ENCODE measurements at places on chromosomes 3 and 15.

DNA sequence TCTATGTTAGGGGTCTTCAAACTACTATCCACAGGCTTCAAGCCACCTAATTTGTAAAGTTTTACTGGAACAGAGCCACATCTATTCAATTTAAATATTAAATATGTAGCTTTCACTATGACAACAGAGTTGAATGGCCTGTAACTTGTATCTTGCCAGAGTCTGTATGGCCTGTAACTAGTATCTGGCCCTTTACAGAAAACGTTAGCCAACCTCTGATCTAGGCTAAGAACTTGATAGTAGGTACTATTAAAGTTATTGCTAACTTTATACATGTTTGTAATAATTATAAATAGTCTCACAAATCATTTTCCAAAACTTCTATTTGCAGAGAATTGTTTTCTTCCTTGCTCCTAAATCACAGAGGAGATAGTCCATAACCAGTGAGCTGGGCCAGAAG lies 40.0 kb downstream of the ANKRD28 start:
- no peak for DNase-seq

DNA sequence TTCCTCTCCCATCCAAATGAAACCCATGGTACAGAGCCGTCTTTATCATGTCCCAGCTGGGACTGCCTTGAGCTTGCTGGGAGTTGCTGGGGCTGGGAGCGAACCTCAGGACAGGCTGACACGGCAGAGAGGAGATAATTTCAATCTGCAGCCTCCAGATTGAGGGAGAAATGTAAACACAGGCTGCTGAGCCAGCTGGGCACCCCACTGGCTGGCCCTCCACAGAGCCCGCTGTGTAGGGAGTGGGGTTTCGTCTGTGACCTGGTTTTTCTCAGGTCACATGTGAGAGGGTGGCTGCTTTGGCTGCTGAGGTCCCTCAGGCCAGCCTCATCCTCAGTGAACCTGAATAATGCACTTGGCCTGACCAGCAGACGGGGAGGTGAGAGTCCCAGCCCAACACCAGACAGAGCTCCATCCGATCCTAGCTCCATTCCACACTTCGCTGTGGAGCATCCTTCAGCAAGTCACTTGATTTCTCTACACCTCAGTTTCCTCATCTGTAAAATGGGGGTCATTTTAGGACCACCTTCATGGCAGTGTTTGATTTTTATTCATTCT lies 121.6 kb upstream of the MRPS22 start:
- no peak for DNase-seq

DNA sequence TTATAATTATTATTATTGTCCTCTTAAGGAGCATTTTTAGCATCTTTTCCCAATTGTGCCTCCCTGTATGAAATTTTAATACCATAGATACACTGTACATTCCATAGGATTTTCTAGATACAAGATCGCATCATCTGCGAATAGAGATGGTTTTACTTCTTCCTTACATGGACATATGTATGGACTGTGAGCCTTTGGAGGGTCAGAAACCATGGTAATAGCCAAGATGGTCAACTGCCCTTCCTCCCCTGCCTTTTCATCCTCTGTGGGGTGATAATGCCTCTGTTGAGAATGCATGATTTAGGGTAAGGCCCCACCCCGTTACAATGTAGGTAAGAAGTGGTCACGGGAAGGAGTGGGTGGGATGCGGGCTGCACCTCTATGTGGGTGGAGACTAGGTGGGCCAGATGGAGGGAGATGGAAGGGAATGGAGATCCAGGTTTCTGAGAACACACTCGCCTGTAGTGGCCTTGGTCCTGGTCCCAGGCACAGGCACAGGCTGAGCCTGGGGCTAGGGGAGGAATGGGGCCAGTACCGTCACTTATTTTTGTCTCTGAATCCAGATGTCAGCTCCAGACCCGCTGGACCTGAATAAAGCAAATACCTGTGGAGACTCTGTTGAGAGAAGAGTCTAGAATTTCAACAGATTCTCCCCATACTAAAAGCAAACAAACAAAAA lies 31.7 kb downstream of the GOLGA6A start:
- no peak for DNase-seq

- DNase-seq, result no peak
These were observed 1.2 kb upstream of the PLIN1 start for GRCh38 chr15:89680282-89680873.

GRCh38 chr15:95277266-95277665 lies 1045.9 kb downstream of the MCTP2 start:
- peak; percentile 90 for DNase-seq

GRCh38 chr3:127911421-127911931 lies 3.6 kb upstream of the KBTBD12 start:
- peak; percentile 31 for DNase-seq

DNA sequence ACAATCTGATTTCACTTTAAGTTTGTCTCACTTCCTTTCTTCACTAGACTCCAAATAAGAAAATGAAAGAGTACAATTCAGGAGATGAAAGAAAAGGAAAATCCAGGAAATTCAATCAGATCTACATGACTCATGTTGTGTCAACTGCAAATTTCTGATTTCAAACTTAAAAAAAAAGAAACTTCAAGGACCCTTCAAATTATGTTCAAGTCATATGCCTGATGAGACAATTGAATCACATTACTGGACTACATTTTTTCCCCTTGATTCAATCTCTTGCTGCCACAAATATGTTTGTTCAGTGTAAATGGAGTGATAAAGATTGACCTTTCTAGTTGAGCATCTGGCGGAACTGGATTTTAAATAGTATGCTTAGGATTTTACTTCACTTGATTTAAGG lies 37.4 kb downstream of the FRMD5 start:
- peak; percentile 94 for DNase-seq

DNA sequence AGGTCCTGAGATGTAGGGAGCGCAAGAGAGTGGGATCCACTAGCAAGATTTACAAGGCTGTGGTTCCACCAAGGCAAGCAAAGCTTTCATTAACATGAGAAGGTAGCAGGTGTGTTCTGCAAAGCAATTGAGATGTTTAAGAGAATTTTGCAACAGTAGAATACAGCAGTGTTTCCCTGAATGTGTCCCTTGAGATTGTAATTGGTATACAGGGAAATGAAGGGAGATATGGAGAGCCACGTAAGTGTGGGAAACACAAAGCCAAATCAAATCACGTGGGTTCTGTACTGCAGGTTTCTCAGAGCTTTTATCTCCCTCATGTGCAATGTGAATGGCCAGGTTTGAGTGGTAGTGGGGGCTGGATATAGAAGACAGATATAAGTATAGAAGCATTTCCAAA lies 67.3 kb downstream of the ATG7 start:
- no peak for DNase-seq

DNA sequence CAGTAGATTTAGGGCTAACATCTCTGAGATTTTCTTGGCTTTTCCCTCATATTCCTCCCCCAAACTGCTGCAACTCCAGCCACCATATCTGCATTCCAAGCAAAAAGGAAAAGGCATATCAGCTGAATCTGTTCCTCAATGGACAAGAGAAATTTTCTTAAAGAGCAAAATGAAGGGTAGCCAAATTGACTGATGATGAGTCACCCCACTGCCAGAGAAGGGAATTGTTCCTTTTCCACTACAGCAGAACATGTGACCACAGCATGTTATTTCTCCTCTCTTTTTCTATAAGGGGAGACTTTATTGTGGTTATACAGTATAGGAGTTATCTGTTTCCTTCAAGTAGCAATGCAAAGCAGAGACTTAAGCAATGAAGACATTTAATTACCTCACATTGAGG lies 172.5 kb downstream of the MTHFS start:
- DNase-seq, result peak; percentile 56

DNA sequence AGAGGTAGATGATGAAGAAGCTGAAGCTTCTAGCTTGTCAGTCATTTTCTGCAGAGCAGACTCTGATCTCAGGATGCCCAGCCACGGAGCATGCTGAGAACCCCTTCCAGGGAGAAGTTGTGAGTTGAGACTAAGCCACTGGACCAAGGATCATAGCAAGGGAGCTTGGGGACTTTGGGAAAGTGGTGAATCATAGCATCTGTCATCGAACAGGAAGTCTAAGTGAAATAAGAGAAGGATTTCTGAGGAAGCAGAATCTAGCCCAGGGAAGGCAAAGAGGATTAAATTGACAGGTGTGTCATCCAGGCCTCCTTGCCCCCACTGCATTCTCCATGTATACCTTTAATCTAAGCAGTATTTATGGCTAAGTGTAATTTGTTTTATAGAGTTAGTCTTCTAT lies 71.8 kb upstream of the TMEM108 start:
- no peak for DNase-seq

GRCh38 chr3:76044601-76045600 lies 259.6 kb upstream of the ZNF717 start:
- DNase-seq, result peak; percentile 49

GRCh38 chr3:30894521-30895251 lies at the start of gene GADL1:
TSS of gene GADL1 (minus strand) at chr3:30894661. CDS start at chr3:30894614, 47 bp downstream.
- DNase-seq, result peak; percentile 43

GRCh38 chr3:172312001-172312400 lies 136.3 kb downstream of the GHSR start:
- DNase-seq, result no peak

DNA sequence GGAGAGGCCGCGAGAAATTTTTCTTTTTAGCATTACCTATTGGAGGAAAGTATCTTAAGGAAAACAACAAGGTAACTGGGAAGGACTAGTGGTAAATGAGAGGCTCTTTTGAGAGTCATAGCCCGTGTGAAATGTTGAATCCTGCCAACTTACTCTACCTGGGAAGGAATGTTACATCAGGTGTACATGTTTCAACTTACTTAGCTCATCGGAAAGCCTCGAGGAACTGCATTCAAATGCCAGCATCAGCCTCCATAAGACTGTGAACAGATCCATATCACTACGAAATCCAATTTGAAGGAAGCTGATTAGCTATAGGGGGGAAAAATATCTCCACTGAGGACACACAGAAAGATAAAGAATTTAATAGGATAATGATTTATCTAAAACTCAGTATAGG lies 72.3 kb upstream of the PDZRN3 start:
- DNase-seq, result no peak

DNA sequence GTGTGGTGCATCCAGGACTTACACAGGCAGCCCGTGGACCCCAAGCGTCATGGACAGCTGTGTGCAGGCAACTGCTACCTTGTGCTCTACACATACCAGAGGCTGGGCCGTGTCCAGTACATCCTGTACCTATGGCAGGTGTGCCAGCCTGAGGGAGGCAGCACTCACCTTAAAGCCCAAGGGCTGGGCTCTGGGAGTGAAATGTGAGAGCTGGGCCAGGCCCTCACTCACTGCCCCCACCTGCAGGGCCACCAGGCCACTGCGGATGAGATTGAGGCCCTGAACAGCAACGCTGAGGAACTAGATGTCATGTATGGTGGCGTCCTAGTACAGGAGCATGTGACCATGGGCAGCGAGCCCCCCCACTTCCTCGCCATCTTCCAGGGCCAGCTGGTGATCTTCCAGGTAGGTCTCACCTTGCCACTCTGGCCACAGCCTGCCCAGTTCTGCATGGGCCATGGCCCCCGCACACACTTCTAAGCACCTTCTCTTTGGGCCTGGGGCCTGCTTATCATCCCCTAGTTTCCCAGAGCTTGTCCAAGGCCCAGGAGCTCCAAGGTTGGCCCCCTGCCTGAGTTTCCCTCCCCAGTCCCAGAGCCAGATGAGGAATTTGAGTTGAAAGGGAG lies 11.0 kb downstream of the VILL start:
- DNase-seq, result no peak

DNA sequence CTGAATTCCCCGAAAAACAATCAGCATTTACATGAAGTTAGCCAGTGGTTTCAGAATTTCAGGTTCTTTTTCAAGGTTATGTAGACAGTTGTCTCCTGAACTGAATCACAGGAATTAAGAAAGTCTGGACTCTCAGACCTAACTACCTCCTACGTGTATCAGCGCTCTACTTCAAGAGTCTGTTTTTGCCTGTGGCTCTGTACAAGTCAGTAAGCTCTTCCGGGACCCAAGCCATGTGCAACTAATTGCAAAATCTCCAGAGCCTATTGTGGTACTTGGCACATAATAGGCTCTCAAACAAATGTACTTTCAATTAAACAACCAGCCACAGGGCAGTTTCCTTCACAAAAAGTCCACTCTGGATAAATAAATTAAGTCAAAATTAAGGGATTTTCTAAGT lies 414.2 kb downstream of the PDCD6IP start:
- no peak for DNase-seq

DNA sequence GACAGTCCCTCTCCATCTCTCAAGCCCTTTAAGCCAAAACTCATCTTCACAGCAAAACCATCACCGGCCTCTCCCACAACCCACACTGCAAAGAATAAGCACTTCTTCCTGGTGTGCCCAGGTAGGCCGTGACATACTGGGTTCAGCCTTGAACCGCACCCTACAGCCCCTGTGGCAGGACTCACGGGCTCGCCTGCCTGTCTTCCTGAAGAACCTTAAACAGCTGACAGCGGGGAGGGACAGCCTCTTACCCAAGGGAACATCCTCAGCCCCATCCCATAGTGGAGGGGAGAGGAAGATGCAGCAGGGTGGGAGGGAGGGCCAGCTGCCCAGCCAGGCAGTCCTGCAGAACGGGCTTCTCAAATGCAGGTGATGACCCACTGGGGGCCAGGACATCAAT lies 40.2 kb downstream of the TBC1D2B start:
- no peak for DNase-seq

- DNase-seq, result peak; percentile 62
These were observed 7.5 kb upstream of the IGSF10 start for GRCh38 chr3:151468284-151468917.

DNA sequence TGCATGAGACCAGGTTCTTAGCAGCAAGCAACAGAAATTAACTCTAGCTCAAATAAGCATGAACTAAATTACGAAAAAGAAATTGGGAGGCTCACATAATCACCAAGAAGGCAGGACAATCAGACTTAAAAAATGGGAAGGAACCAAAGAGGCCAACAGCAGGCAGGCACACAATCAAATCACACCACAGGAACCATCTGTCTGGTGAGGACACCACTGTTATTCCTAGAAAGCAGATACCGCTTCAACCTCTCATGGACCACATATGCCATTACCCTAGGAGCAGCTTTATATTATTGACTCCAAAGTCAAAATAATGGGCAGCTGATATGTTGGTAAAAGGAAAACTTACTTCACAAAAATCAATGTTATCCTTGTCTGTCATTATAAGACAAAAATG lies 51.6 kb downstream of the SUCLG2 start:
- DNase-seq, result no peak

GRCh38 chr15:75195122-75195765 lies 6.4 kb upstream of the C15orf39 start:
- DNase-seq, result no peak

DNA sequence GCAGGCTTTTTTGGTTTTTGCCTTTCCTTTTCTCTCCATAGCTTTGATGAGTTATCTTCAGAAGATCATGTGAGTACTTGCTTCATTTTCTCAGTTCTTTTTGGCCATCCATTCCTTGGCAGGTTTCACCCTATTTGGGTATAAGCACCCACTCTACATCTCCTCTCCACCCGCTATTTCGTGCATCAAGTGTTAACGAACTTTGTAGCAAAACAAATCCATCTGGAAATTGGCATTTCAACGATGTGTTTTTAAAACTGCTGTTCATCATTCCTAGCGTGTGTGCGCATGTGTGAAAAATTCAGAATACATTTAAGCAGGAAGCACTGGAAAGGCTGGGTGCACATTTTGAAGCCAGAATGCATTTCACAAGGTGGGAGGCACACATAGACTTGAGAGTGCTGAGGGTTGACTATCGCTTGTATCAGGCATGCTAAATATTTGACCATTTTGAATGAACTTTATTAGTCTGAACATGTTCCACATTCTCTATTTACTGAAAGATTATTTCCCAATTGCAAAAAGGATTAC lies 89.7 kb upstream of the FHIT start:
- DNase-seq, result no peak
